GM13977 (cell line): ENCODE measurements at places on chromosomes 1 and 21.

DNA sequence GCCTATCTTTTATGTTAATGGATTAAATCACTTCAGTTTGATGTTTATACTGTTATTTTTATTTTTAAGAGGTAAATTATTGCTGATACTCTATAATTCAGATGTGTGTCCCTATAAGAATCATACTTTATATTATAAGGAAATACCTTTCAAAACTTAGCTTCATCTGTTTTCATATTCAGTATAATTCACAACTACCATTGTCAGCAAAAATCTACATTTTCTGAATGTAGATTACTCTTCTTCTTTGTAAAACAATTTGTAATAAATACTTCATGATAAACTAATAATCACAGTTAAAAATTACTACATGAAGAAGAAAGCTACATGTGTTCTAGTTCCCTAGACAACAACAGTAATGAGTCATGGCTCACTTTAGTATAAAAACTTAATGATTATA is 115.4 kb upstream of the SERTAD4 start:
- DNase-seq = no peak

- no peak for DNase-seq
Observed at GRCh38 chr1:33346927-33347649, 26.2 kb upstream of the A3GALT2 start.

GRCh38 chr1:110002695-110003094 is 18.1 kb downstream of the AHCYL1 start:
- DNase-seq = no peak

DNA sequence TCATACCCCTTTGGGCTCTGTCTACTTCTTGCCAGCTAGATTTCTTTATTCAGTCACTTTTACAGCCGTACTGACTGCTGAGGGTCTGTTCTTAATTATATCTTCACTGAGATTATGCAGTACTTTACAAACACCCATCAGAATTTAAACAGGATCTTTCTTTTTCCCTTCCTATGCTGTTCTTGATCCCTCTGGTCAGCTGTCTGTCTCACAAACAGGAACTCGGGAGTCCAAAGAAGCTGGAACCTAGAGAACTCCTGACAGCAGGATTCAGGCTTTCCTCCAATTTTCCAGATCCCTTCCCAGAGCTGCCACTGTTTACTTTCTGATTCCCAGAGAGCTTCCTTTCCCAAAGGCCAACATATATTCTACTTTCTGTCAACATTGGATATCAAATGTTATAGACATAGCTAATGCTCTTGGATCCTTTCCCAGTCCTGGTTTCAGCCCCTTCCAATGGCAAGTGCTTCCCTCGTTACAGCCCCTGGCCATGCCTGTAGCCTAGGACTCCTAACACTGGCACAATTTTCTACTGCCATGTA is 59.5 kb downstream of the ATP2B4 start:
- no peak for DNase-seq

DNA sequence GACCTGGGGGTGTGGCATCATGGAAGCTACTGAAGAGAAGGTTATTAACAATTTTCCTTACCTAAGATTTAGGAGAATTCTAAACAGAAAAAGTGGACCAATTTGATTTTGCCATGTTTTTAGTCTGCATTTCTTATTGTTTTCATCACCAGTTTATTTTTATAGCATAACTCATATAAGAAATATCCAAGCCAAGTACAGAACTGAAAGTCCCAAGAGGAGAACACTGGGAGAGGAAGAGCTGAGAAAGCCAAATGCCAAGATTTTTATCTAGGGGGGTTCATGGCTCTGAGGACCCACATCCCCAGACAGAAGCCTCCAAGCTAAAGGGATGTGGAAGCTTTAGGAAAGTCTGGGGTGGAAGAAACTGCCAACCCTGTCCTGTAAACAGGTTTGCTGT is 109.4 kb upstream of the DUSP10 start:
- DNase-seq = no peak

DNA sequence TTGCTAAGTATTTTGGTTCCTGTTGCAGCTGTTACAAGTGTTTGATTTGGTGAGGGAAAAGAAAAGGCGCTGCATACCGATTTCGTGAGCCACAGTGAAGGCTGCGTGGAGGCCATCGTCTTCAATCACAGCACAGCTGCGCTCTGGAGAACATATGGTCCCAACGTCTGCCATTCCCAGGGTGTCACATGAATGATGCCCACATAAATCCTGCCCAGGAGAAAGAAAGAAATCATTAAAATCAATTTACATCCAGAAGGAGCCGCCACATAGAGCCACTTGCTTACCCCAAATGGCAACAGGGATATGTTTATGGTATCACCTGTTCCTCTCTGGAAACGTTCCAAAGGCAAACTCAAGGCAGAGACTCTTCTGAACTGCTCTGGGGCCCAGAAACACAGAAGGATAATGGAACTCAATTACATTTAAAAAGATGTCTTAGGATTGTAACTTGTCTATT is 12.2 kb downstream of the ADAMTS5 start:
- DNase-seq = no peak

DNA sequence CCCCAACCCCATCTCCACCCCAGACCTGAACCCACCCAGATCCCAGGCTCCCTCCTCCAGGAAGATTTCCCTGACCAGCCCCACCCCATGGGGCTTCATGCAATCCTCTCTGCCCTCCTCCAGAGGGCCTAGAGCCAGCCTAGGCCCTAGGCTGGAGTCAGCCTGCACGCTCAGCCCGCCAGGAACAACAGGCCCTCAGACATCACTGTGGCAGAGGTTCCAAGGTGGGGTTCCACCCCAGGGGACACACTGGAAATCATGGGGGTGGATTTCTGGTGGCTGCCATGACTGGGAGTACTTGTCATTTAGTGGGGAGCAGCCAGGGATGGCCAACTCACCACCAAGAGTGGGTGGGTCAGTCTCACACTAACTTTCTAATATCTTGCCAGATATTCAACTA is 122.0 kb downstream of the GLIS1 start:
- no peak for DNase-seq
